ENCODE measurements at places on chromosomes 16 and 17.

DNA sequence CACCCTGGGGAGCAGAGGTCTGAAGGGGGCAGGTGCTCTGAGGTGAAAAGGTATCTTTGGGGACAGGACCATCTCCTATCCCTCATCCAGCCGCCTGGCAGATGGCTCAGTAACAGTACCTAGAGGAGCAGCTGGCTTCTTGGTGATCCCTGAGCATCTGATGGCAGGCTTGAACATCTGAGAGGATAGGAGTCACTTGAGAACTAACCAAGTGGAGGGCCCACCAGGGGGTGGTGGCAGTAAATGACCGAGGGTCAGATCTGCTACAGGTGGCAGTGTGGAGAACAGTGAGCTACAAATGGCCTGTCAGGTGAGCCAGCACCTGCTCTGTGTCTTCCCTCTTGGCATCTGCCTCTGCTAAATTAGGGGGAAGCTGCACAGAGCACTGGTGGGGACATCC is 13.8 kb downstream of the HROB start:
- no peak for DNase-seq

GRCh38 chr16:25108054-25108453 is 3.5 kb upstream of the LCMT1 start:
- DNase-seq, result no peak

GRCh38 chr17:44910231-44911106 is 4.8 kb downstream of the GFAP start:
- no peak for DNase-seq

- DNase-seq, result no peak
Observed at GRCh38 chr16:6977291-6977690, 355.4 kb upstream of the RBFOX1 start.

DNA sequence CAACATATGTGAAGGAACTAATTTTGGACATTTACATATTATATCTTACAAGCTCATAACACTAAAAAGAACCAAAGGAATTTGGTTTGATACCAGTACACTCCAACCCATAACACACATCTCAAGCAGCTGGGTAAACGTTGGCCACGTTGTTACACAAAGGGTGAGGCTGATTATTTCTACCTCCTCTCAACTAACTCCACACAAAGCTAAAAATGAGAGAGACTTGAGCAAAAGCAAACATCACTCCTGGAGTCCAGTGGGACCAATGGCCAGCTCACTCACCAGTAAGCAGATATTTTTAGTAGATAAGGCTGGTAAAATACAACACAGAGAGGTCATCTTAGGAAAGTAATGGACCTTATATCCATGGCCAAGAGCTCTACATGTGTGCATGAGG is 207.6 kb downstream of the MRTFB start:
- no peak for DNase-seq

GRCh38 chr17:82561429-82562035 is 42.0 kb downstream of the FOXK2 start:
- DNase-seq, result no peak

- no peak for DNase-seq
Observed at GRCh38 chr17:57043276-57043675, 41.8 kb upstream of the AKAP1 start.

- DNase-seq, result no peak
Observed at GRCh38 chr17:73208139-73208827, 15.4 kb downstream of the COG1 start.

GRCh38 chr16:30186782-30187555 is 3.6 kb downstream of the CORO1A start:
- peak; percentile 86 for DNase-seq

- no peak for DNase-seq
Observed at GRCh38 chr16:67183-67791, 5.1 kb downstream of the RHBDF1 start.

DNA sequence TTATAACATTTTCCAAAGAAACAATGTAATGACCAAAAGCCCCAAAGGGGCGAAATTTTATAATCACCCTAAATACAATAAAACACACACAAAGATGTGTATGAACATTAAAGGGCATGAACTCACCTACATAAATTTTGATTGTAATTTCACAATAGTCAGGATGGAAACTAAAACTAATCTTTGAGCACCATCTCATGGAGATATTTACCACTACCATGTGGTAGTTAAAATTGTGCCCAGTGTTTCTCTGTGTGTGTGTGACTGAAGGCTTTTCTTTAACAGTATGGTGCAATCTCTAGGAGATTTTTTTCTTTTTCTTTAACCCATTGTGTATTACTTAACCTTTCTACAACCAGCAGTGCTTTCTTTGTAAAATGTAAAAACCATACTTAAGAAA is 19.7 kb upstream of the MEIOC start:
- DNase-seq, result no peak

GRCh38 chr16:56983211-56983751 is 6.1 kb upstream of the NLRC5 start:
- DNase-seq, result no peak

DNA sequence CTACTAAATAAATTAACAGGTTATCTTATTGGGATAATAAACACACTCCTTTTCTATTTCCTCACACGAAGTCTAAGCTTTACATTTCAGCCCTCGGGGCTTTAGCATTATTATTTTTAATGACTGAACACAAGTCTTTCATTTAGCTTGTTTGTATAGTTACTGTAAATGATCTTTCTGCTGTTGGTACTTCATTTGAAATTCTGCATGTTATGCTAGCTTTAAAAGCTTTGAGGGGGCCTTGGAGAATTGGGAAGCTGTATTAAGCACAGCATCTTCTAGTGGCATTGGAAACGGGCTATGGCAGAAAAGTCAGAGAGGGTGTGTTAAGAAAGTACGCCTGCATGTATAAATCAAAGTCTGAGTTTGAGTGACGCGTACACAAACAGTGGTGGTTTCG is 243.7 kb downstream of the FTO start:
- no peak for DNase-seq

DNA sequence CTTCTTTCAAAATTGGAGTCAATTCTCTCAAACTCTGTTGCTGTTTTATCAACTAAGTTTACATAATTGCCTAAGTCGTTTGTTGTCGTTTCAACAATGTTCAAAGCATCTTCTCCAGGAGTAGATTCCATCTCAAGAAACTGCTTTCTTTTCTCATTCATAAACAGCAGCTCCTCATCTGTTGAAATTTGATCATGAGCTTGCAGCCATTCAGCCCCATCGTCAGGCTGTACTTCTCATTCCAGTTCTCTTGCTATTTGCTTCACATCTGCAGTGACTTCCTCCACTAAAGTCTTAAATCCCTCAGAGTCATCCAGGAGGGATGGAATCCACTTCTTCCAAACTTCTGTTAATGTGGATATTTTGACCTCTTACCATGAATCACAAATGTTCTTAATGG is 230.6 kb downstream of the IRF8 start:
- no peak for DNase-seq

DNA sequence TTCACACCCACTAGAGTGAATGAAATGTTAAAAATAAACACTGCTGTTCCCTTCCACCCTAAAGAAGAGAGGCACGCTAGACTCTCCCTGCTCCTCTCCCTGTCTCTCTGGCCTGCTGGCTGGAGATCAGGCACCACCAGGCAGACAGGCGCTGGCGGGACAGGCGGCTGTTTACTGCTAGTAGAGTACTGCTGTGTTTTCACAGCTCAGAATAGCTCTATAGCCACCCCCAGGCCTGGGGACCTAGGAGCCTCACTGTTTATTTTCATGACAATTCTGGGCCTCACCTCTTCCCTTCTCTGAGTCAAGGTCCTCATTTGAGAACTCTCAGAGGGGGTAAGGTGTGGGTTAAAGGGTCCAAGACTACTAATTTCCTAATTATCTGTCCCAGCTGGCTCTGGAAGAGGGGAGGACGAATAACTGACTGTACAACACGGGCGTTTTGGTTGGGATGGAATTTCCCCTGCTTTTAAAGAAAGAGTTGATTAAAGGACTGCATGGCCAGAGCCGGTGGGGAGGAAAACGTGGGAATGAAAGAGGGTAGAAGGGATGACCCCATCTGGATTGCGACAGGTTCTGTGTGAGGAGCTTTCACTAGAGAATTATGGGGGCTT is 9.0 kb upstream of the G6PC1 start:
- DNase-seq, result no peak

DNA sequence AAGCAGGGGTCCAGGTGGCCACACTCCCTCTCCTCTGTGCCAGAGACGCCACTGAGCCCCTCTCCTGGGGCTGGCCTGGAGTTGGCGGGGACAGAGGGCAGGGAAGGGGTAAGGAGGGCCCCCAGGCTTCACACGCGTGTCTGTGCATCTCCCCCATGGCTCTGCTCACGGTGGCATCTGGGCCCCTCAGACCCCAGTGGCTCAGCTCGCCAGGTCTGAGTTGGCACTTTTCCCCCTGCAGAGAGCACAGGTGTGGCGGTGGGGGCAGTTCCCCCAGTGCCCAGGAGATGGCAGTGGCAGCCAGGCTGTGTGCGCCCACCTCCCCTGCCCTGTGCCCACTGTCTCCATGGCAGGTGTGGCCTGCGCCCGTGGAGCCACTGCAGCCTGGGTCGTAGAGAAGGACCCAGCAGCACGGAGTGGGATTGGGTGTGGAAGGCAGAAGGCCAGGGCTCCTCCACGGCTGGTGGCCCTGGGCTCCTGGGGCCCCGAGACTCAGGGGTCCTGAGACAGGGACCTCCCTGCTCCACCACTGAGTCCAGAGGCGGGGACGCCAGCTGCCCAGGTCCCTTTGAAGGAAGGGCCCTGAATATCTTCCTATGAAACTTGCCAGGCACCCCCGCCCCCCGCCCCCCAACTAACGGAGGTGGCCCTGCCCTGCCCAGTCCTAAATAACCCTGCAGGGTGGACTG is 4.3 kb upstream of the APRT start:
- DNase-seq, result no peak

- DNase-seq, result no peak
Observed at GRCh38 chr16:13873835-13874438, 46.0 kb upstream of the ERCC4 start.

DNA sequence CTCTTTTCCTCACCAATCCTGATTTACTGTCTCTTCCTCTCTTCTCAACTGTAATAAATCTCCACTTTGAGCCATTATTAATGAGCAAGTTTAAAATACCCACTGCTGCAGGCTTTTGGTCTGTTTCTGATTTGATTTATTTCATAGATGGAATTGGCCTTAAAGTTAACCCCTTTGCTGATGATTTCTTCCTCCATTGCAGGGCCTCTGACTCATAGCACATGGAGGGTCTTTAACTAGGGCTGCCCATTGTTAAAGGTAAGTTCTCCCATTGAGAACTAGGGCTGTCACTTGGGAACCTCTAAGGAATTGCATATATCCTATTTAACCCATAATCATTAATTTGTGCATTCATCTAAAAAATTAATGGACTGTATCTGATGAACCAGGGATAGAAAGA is 221.2 kb downstream of the CA10 start:
- DNase-seq, result no peak

DNA sequence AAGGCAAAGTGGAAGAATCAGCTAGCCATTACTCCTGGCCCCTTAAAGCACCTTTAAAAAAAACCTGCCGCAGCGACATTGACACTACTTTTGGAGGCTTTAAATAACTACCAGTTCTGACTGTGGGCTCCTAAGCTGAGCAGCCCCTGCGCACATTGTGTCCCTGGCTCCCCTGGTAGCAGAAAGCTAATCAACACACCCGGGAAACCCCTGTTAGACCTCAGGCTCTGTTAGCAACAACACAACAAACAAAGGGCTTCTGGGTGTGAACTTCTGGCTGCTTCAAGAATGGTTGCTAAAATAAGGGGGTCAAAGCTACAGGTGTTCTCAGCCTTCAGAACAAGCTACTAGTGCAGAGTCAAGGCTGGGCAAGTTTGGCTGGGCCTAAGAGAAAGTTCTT is 83.6 kb downstream of the TMEM100 start:
- no peak for DNase-seq

All from stimulated activated CD4-positive, alpha-beta T cell treated with anti-CD3 and anti-CD28 coated beads, Interleukin-1b, Interleukin-23, amount 100 ng/mL, for 24 hours (primary cell).